Right kidney (tissue), 9 donors: ENCODE measurements at places on chromosomes 5 and 9.

DNA sequence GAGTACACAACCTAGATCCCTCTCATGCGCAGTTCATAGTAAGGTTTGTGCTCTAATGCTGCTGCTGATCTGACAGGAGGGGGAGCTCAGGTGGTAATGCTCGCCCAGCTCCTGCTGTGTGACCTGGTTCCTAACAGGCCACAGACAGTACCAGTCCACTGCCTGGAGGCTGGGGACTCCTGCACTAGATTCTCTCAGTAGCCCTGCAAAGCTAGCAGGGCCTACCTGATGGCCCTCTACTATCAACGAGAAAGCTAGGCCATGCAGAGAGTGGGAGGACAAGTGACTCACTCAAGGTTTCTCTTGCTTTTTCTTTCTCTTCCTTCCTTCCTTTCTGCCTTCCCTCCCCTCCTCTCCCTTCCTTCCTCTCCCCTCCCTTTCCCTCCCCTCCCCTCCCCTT, 55.1 kb upstream of the TEX48 start:
- DNase-seq = no peak

DNA sequence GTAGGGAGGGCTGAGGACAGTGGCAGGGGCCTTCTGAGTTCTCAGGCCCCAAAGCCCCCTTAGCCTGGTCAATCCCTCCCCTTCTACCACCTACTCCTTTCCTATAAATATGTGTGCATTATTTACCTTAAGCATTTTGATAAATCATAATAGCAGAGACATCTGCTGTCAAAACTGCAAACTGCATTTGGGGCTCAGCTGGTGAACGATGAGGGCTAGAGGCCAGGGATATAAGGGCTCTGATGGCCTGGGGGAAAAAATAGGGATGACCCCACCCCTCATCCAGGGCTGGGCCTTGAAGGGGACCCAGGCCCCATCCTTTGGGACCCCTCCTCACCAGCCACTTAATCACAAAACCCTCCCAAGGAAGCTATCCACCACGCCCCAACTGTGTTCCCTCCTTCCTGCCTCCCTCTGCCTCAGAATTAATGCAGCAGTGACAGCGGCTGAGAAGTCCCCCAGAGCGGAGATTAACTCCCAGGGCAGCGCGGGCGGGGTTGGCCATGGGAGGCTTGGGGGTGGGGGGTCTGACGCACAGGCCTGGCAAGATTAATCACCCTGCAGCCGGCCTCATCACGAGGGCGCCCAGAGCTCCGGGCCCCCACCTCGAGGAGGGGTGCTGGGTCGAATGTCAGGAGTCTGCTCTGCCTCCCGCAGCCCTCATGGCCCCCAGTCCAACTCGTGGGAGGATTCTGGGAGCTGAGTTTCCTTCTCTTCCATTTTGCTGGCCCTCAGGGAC, 42.1 kb downstream of the CXXC5 start:
- peak; percentile 74 for DNase-seq

DNA sequence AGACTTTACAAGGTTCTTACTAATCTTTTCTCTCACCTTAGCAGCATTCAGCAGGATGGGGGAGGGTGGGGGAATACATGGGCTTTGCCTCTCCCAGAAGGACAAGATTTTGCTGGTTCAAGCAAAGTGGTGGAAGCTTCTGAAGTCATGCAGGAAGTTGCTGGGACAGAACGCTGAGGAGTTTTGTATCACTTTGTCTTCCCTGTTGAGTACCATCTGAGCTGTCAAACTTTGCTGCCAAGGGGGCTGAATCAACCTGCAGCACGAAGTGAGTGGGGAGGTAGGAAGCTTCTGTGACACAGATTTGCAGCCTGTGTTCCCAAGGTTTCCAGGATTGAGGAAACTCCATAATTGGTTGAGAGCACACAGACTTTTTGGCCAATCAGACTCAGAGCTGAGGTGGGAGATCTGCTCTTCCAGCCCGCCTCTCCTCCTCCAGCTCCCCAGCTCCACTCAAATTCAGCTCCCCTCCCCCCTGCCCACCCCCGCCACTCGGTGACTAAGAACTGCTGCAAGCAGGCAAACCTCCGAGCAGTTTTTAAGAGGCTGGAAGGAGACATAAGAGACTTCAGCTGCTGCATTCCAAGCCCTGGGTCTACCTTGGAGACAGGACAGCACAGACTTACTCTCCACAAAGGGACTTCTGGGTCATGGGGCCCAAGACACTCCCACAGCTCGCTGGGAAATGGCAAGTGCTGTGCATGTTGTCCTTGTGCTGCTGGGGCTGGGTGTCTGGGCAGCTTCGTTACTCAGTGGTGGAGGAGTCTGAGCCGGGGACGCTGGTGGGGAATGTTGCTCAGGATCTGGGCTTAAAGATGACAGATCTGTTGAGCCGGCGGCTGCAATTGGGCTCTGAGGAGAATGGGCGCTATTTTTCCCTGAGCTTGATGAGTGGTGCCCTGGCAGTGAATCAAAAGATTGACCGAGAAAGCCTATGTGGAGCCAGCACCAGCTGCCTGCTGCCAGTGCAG, at the start of gene PCDHGC5:
Gene PCDHGC5 (plus strand): TSS at position 491 of the 971 bp plus-strand sequence. CDS start 160 bp downstream, at position 651.
- no peak for DNase-seq

- no peak for DNase-seq
These were observed 23.6 kb upstream of the CSF1R start for GRCh38 chr5:150109921-150110320.

- DNase-seq = no peak
These were observed 182.4 kb upstream of the ADCY2 start for GRCh38 chr5:7213525-7213924.

- peak; percentile 60 for DNase-seq
These were observed 19.1 kb upstream of the KIF12 start for GRCh38 chr9:114117996-114118830.

GRCh38 chr5:138339091-138339456, 1.0 kb downstream of the FAM53C start:
- DNase-seq = peak; percentile 69

DNA sequence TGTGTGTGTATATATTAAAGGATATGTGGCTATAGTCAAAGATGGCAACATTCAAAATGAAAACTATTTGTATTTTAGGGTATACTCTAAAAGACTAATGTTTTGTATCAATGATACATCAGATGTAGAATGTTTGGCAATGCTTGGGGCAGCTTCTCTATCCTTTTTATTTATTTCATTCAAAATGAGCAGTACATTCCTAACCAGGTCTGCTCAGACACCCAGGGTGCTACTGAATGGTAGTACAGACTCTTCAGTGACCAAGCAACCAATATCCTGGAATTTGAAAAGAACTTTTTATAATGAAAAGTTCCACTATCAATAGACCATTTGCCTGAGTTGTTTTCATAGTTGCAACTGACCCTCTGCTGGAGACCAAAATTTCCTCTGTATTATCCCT, 23.9 kb downstream of the MEGF9 start:
- no peak for DNase-seq

DNA sequence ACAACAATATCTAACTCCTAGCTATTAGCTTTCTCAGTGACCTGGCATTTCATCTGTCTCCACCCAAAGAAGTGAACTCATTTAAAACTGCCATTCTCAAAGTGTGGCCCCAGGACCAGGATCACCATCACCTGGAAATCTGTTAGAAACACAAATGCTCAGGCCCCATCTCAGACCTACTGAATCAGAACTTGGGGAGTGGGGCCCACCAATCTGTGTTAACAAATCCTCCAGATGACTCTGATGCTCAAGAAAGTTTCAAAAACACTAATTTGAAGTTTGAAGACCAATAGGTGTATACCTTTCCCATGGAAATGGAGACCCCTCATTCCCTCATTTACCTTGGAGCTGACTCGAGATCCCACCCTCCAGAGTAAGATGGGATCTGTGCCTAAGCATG, 72.3 kb downstream of the PRELID2 start:
- DNase-seq = no peak

GRCh38 chr5:131430794-131431193, 166.9 kb downstream of the CDC42SE2 start:
- DNase-seq = no peak

GRCh38 chr5:126716861-126717260, 60.1 kb upstream of the LMNB1 start:
- DNase-seq = no peak

DNA sequence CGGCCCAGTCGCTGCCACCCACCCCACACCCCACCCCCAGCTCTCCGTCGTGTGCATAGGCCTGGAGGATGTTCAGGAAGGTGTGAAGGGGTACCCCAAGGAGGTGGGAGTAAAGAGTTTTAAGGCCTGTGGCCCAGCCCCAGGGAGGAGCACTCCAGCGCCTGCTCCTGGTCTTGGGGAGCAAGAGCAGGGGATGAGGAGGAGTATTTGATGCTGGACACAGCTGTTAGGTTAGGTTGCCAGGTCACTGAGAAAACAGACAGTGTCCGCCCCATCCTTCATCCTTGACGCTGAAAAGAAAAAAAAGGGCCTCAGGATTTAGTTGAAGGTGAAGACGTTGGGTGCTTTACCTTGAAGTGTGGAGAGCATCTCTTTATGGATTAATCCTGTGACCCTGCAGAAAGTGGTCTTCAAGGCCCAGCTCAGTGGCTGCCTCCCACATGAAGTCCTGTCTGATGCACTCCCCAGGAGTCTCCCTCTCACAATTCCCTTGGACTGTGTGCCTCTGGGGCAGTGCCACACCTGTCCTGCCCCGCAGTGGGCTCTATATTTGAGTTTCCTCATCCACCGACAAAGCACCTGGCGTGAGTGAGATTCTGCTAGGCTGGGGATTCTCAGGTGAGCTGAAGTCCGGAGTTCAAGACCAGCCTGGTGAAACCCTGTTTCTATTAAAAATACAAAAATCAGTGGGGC, 101.8 kb downstream of the SPRY4 start:
- DNase-seq = no peak

GRCh38 chr5:125422342-125422741, 675.9 kb upstream of the ZNF608 start:
- no peak for DNase-seq

DNA sequence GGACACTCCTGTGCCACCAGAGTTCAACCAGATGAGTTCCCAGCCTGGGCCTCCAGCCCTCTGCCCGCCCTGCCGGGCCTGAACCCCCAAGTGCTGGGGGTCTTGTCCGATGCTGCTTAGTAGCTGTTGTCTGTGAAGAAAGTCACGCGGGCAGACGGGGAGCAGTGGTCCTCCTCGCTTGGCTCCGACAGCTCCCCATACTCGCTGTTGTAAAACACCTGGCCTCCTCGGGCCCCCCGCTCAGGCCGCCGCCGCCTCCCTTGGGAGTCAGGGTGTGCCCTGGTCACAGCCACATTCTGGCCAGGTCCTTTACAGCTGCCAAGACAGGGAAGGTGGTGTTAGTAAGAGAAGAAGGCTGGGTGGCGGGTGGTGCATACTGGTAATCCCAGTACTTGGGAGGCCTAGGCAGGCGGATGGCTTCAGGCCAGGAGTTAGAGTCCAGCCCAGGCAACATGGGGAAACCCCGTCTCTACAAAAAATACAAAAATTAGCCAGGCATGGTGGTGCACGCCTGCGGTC, 11.8 kb upstream of the SCGB3A1 start:
- no peak for DNase-seq

- no peak for DNase-seq
These were observed 17.6 kb downstream of the NCS1 start for GRCh38 chr9:130189840-130190239.

- DNase-seq = no peak
These were observed 11.6 kb downstream of the CEL start for GRCh38 chr9:133073086-133074014.

DNA sequence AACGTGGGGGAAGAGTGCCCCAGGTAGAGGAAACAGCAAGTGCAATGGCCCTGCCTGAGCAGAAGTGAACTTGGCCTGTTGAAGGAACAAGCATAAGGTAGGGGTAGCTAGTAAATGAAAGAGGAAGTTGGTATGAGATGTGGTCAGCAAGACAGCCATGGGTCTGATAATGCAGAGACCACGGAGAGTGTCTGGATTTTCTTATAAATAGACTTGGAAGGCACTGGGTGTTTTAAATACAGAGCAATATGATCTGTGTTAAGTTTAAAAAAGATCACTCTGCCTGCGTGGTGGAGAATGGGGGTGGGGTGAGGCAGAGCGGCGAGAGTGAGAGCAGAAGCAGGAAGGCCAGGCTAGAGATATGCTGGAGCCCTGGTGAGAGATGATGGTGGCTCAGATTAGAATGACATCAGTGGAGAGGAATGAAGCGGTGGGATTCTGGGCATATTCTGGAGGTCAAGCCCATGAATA, 4.2 kb downstream of the ADAM19 start:
- no peak for DNase-seq

DNA sequence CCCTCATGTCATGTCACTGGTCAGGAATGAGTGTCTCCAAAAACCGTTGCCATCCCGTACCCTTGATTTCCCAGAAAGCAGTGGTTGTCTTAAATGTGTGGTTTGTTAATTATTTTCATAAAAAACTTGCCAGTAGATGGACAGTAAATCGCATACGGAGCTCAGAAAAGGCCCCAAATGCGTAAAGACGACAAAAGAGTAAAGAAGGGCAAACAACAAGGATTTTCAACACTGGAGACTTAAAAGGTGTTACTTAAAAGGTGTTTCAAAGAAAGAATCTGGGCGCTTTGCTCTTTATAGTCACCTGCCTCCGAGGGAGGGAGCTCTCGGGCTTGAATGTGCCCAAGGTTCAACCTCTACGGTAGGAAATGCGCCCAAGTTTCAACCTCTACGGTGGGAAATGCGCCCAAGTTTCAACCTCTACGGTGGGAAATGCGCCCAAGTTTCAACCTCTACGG, 734 bp downstream of the KIF27 start:
- DNase-seq = peak; percentile 71
